ENCODE measurements at places on chromosomes 11 and 22.

DNA sequence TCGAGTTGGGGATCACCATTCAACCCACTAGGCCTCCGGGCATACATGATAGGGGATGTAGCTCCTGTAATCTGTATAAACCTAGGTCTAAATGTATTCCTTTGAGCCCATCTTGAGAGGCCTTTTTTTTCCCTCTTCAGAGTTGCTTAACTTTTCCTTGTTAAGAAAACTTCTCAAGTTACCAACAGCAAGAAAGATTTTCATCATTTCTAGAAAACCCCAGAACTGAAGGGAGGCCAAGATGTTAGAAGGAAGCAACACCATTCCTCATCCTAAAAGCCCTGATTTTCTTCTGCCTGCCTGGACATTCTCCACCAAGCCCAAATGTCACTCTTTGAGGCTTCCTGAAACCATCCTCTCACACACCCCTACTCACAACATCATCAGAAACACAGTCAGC, 79.4 kb downstream of the TMPRSS5 start:
- DNase-seq: no peak

DNA sequence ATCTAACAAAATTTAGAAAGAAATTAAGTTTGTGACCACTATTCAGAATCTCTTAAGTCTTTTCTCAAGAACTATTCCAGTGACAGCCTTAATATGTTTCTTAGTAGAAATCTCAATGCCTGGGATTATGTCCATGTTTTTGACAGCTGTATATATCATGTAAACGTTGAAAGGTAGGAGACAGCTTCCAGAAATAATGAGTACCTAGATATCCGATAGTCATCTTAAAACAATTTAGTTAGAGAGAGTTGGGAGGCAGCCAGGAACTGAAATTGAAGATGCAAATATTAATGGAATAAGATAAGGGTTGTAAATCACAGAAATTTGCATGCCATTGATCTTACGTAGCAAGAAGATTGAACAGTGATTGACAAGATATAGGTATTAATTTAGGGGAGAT, 955.2 kb downstream of the JRKL start:
- no peak for DNase-seq

- no peak for DNase-seq
Observed at GRCh38 chr11:77617892-77618291, 19.7 kb downstream of the CLNS1A start.

DNA sequence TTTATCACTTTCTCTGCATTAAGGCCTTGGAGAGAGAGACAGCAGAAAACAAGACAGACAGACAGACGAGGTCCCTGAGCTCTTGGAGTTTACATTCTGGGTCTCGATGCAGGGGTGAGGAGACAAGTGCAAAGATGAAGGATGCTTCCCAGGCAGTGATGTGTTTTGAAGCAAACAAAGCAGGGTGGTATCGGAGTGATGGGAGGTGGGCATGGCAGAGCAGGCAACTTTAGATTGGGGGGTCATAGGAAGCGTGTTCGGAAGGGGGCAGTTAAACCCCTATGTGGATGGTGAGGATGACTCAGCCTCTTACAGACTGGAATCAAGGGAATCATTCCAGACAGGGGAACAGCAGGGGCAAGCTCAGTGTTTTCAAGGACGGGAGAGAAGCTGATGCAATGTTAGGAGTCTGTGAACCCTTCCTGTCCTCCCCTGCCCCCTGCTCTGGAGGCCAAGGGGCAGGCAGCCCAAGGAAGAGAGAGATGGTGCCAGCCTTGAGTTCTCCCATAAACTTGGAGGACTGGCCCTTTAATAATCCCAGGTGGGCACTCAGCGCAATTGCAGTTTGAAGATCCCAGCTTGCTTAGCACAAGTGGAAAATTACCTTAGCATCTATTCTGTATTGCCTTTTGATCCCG, 180.2 kb downstream of the CHST1 start:
- DNase-seq: peak; percentile 32

- no peak for DNase-seq
Observed at GRCh38 chr22:45896153-45896951, 80.6 kb downstream of the WNT7B start.

- no peak for DNase-seq
Observed at GRCh38 chr11:47441421-47441820, 7.5 kb downstream of the RAPSN start.

DNA sequence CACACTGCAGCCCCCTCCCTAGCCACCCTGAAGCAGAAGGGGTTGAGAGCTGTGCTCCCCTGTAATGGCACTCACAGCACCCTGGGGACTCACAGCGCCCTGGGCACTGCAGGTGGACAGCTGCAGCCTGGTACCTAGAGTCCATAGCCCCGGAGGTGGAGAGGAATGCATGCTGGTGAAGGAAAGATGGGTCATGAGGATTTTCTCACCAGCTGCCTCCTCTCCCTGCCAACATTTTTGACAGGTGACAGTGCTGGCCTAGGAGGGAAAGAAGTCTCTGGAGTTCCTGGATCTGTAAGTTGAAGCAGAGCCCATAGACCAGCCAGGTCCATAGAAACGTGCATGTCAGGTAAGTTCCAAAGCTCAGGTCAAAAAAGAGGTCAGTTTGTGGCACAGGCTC, 330.5 kb downstream of the TENM4 start:
- no peak for DNase-seq

- DNase-seq: no peak
Observed at GRCh38 chr11:4808476-4808875, 4.3 kb upstream of the OR52R1 start.

- DNase-seq: no peak
Observed at GRCh38 chr11:68412593-68413475, 47.7 kb upstream of the PPP6R3 start.

- no peak for DNase-seq
Observed at GRCh38 chr11:47837292-47837691, 10.9 kb downstream of the NUP160 start.

DNA sequence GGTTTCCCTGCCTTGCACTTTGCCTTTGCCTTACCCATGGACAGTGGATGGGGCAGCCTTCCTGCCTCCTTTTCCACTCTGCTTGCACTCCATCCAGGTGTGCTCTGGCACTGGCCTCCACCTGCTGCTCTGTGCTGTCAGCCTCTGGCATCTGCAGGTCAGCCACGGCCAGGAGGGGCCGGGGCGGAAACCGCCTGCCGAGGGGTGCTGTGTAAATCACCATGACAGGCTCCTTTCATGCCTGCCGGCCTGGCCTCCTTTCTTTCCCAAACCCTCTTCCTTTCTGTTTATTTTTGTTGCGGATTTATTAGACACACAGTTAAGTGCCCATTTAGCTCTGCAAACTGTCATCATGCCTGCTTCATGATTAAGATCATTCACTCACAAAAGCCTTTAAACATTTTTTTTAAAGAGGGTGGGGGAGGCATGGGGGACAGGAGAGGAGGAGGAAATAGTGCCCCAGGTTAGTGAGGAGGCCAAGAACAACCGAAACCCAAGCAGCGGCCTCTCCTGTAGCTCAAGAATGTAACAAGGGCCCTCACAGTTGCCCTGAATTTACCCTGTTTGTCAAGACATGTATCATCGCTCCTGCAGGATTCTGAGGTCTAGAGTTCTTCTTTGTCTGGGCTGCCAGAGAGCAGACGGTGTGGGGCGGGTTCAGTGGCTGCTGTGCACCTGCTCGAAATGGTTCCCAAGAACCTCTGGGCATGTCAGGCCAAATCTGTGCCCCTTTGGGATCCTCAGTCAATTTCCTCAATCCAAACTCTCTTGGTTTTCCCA, 83.3 kb downstream of the BARX2 start:
- no peak for DNase-seq

- DNase-seq: no peak
Observed at GRCh38 chr22:17794726-17795542, 20.7 kb upstream of the BID start.

GRCh38 chr11:131748151-131749050, 378.0 kb downstream of the NTM start:
- DNase-seq: peak; percentile 24

DNA sequence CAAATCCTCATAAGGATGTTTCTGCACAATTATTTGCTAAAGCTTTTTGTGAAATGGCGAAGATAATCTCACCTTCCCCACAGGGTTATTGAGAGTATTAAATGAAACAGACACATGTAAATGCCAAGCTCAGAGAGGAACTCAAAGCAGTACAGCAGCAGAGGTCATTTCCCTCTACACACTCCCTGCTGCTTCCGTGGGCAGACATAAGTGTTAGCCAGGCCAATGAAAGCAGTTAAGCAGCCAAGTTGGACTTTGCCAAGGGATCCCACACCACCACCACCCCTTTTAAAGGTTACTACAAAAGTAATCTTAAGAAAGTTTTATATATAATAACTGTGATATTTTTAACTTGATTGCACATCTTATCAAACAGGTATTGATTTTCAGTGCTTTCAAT, 4.0 kb upstream of the FAM111A start:
- no peak for DNase-seq

GRCh38 chr22:31681349-31682345, 19.6 kb upstream of the PISD start:
- no peak for DNase-seq

DNA sequence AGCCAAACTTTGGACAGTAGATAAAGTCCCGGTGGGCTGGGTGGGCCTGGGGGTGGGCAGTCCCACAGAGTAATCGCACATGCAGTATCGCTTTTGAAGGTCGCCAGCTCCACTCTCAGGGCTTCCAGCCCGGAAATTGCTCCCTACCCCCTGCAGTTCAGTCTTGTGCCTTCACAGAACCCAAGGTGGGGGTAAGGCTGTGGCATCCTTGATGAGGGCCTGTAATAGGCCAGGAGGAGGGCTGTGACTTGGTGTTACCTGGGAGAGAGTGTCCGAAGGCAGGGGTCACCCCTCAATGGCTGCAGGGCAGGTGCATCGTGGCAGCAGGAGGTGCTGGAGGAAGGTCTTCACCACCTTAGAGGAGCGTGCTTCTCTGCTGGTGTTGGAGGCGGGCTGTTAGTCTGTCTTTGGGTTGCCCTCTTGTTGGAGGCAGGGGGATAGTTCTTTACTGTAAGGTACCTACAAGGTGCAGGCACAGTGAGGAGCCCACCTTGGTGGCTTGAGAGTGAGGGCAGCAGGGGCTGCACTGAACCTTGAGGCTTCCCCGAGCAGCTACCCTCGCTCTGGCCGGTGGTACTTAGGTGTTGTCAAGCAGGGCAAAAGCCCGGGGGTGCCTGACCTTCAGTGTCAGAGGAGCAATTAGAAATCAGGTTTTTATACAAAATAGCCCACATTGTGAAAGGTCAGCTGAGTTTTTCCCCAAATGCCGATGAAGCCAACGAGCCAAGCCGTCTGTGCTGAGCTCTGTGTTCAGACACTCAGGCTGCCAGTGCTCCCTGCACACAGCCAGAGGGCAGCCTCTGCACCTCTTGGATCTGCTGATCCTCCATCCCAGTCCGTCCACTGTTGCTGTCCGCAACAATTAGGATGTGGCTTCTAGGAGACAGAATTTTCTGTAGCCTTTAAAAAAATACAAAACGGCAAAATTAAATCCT, 21.9 kb downstream of the SAMM50 start:
- no peak for DNase-seq

- DNase-seq: no peak
Observed at GRCh38 chr22:40187389-40187788, 9.7 kb downstream of the TNRC6B start.

DNA sequence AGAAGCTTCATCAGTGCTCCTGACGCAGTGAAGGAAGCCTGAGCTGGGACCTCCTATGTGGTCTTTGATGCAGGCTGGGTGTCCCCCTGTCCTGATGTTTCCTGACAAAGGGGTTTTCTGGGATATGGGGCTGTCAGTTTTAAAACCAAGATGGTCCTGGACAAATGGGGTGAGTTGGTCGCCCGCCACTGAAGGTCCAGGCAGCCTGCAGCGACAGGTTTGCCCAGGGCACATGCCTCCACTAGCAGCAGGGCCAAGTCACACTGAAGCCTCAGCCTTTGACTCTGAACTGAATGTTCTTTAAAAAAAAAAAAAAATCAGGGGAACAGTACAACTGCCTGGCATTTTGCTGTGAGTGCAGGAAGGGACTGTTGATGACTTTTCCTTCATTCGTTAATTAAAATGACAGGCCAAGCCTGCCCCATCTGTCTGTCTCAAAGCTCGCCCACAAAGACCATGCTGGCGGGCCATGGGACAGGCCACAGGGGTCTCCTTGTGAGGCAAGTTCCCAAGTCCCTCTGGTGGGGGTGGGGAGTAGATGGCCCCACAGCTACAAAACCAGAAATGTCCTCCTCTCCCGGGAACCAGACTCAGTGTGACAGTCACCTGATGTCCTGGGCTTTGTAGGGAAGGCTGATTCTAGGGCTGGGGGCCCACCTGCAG, 274.8 kb downstream of the CTTN start:
- DNase-seq: no peak

- DNase-seq: peak; percentile 83
Observed at GRCh38 chr11:61509043-61510029, 787 bp downstream of the LRRC10B start.

- DNase-seq: no peak
Observed at GRCh38 chr11:17775507-17776211, 41.1 kb downstream of the KCNC1 start.
